ENCODE measurements at places on chromosomes 1 and 21. TPM values are rescaled to one million over a fixed set of nuclear protein-coding genes. Genes with fewer than 3 reads are reported as not detected.

Gene FCRL1
- 109 TPM for total RNA-seq

Gene IGFN1
- not detected for total RNA-seq

Gene LINGO4
- not detected for total RNA-seq

Gene KDF1
- 0.14 TPM for total RNA-seq

Gene ADGRL4
- total RNA-seq: not detected

Gene CNR2
- total RNA-seq: 16.4 TPM

Gene TBX19
- 1.1 TPM for total RNA-seq

Gene FMO3
- not detected for total RNA-seq

Gene TMEM52
- not detected for total RNA-seq

Gene PTGS2
- total RNA-seq: not detected

Gene PRAMEF1
- not detected for total RNA-seq

Gene PIK3C2B
- total RNA-seq: 4.5 TPM

Gene PADI4
- total RNA-seq: not detected

Gene CFAP107
- not detected for total RNA-seq

Gene UBL4B
- 0.47 TPM for total RNA-seq

Gene PTPN22
- 43.3 TPM for total RNA-seq

Gene RASSF5
- 29.5 TPM for total RNA-seq

Gene ALX3
- not detected for total RNA-seq

Gene ARHGEF16
- not detected for total RNA-seq

Gene CFAP126
- total RNA-seq: not detected

Gene SIK1
- 2.7 TPM for total RNA-seq

Gene RNF2
- total RNA-seq: 30.4 TPM

Gene LIN28A
- not detected for total RNA-seq

Gene PGLYRP4
- total RNA-seq: not detected

Gene ARHGEF2
- total RNA-seq: 207 TPM

Gene PPIAL4G
- not detected for total RNA-seq

Gene HTR6
- not detected for total RNA-seq

Gene AQP10
- not detected for total RNA-seq

Gene GJB4
- total RNA-seq: not detected

Gene MPL
- not detected for total RNA-seq

Gene OR2T33
- not detected for total RNA-seq

Gene EMC1
- total RNA-seq: 22.8 TPM

Gene WDR64
- not detected for total RNA-seq

Gene CD1B
- total RNA-seq: not detected

Gene ABL2
- total RNA-seq: 14.3 TPM

Gene FOXO6
- 0.51 TPM for total RNA-seq

Gene SERINC2
- 2.7 TPM for total RNA-seq

Gene PLEKHG5
- not detected for total RNA-seq

Gene TMEM63A
- 4.1 TPM for total RNA-seq

Gene HORMAD1
- total RNA-seq: 0.51 TPM

Gene GJB3
- not detected for total RNA-seq

Gene RABGAP1L
- 39.5 TPM for total RNA-seq

Gene BTBD8
- total RNA-seq: 0.86 TPM

Gene C1orf94
- total RNA-seq: not detected

Gene CR1L
- total RNA-seq: not detected

Gene YTHDF2
- total RNA-seq: 44.0 TPM

Gene ZSCAN20
- total RNA-seq: 5.0 TPM

Gene FAM163A
- total RNA-seq: not detected

Gene ACTL8
- not detected for total RNA-seq

Gene NPHS2
- not detected for total RNA-seq

Gene ABCG1
- total RNA-seq: not detected

Gene SLC44A3
- not detected for total RNA-seq

Gene PIAS3
- 16.8 TPM for total RNA-seq

Gene RGS13
- total RNA-seq: 176 TPM
